H9 (cell line): ENCODE measurements at places on chromosomes 2 and 18. TPM values are rescaled to one million over a fixed set of nuclear protein-coding genes. Genes with fewer than 3 reads are reported as not detected.

DNA sequence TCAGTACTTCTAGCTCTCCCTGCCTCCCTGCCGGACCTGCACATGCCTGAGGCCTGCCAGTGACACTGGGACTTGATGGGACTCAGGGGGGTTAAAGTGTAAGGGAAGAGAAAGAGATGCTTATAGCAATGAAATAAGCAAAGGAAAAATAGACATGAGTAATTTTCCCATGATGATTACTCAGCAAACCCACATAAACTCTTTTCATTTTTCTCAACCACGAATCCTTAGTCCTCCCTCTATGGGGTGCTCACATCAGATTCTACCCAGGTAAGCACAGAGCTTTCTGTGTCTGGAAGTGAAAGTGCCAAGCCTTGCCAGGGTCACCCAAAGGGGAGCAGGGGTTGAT, 44.8 kb upstream of the ANKRD62 start:
- DNase-seq, result no peak
- no peak overlapping the region for H3K27ac ChIP-seq
- no peaks in the 10 kb centered on the region for H3K4me1 ChIP-seq
- H3K27me3 ChIP-seq, result no peaks in the 10 kb centered on the region

Gene GRB14
- total RNA-seq, result 7.6 and 9.6 TPM in 2 replicates

DNA sequence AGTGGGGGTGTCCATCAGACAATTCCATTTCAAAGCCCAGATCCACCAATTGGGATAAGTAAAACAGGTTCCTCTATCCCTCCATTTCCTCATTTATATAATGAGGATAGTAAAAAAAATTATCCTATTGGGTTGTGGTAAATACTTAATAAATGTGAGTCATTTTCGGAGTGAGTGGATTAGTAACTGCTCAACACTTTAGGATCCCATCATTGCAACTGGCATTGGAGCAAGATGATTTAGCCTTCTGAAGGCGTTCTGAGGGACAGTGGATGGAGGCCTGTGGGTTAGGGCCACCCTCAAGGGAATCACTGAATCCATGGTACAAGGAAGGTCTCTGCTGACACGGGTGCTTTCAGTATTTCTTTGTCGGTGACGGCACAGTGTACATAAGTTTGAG, 108.6 kb upstream of the FZD7 start:
- H3K27ac ChIP-seq, result no peak overlapping the region
- no peak for DNase-seq
- H3K4me3 ChIP-seq, result no peak overlapping the region
- H3K36me3 ChIP-seq, result peaks cover 2% of the 10 kb centered on the region; the same call in 2 of the 3 replicates

Gene SCN1A
- total RNA-seq, result 0.13 and 0.18 TPM in 2 replicates

Gene GKN1
- not detected in 2 replicates for total RNA-seq

DNA sequence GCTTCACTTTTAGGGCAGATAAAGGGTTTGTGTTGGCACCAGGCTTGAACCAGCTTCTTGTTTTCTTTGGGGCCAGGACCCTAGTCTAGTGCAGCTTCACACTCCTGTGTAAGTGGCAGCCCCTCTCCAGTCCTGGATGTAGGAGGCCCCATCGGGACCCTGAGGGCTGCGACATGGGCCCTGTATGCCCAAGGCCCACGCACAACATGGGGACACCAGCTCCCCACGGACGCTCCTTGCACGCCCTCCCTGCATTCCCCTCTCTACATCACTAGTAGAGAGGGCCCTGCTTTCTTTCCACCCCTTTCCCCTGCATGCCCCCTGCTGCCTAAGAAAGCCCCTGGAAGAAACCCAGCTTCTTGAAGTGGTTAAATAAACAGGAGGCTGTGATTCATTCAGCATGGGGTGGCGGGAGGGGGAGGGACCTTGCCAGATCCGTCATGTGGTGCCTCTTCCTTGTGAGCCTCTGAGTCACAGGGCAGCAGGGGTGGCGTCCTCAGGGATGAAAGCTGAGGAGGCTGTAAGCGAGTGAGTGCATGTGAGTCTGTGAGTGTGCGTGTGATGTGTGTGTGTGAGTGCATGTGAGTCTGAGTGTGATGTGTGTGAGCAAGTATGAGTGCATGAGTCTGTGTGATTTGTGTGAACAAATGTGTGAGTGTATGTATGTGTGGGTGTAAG, 42.5 kb downstream of the COPS8 start:
- no peaks in the 10 kb centered on the region for H3K27me3 ChIP-seq
- H3K4me1 ChIP-seq, result peaks cover 4% of the 10 kb centered on the region; the same call in 1 of the 2 replicates
- H3K4me3 ChIP-seq, result no peak overlapping the region
- no peaks in the 10 kb centered on the region for H3K36me3 ChIP-seq
- peak; percentile 75 for DNase-seq
- H3K27ac ChIP-seq, result no peak overlapping the region

Gene PSTPIP2
- 3.3 and 3.6 TPM in 2 replicates for total RNA-seq

DNA sequence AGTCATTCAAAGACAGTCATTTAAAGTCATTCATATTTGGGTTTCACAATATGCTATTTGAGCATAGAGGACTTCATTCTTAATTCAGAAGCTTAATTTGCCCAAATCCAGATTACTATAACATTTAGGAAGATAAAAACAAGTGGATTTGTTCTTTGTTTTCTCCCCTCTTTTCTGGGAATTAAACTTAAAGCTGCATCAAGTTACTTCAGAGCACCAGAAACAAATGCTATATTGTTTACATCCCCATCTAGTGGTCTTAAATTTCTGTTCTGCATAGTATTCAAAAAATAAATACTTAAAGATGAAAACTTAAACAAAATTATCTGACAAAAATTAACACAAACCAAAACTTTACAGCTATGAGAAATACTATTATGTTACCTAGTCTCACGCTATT, 34.7 kb upstream of the MARCHF7 start:
- H3K27ac ChIP-seq, result no peak overlapping the region
- no peak overlapping the region for H3K4me3 ChIP-seq
- H3K4me1 ChIP-seq, result no peaks in the 10 kb centered on the region
- H3K36me3 ChIP-seq, result no peaks in the 10 kb centered on the region
- no peaks in the 10 kb centered on the region for H3K27me3 ChIP-seq

GRCh38 chr2:10634495-10634894, 55.3 kb downstream of the NOL10 start:
- H3K4me3 ChIP-seq, result no peak overlapping the region
- no peak overlapping the region for H3K27ac ChIP-seq
- H3K4me1 ChIP-seq, result no peaks in the 10 kb centered on the region
- peaks cover 16% of the 10 kb centered on the region for H3K36me3 ChIP-seq

Gene MTCL1
- total RNA-seq, result 45.1 and 50.7 TPM in 2 replicates

Gene FOXI3
- 18.3 and 19.2 TPM in 2 replicates for total RNA-seq

GRCh38 chr18:42706618-42707017, 408.9 kb downstream of the RIT2 start:
- H3K4me1 ChIP-seq, result no peaks in the 10 kb centered on the region
- no peak overlapping the region for H3K27ac ChIP-seq
- no peaks in the 10 kb centered on the region for H3K27me3 ChIP-seq
- H3K4me3 ChIP-seq, result no peak overlapping the region

Gene KCNIP3
- total RNA-seq, result 1.5 TPM in 2 replicates
